ENCODE measurements at places on chromosomes 1 and 21.

GRCh38 chr1:112954017-112954650, 1.9 kb downstream of the SLC16A1 start:
- DNase-seq = no peak

DNA sequence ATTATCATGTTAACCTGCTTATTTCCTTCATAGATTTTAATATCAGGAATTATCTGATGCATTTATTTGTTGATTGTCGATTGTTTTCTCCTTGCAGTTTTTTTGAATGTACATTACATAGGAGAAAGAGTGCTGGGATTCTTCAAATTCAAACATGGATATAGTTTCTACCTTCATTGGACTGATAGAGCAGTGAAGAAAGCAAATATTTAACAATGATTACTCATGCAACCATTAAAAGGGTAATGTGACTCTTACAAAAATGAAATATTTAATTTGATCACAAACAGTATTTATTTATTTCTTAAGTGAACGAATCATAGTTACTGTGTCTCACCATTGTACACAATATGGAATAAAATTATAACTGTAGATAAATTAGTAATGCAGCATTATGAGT, 350.9 kb downstream of the BRINP3 start:
- no peak for DNase-seq

DNA sequence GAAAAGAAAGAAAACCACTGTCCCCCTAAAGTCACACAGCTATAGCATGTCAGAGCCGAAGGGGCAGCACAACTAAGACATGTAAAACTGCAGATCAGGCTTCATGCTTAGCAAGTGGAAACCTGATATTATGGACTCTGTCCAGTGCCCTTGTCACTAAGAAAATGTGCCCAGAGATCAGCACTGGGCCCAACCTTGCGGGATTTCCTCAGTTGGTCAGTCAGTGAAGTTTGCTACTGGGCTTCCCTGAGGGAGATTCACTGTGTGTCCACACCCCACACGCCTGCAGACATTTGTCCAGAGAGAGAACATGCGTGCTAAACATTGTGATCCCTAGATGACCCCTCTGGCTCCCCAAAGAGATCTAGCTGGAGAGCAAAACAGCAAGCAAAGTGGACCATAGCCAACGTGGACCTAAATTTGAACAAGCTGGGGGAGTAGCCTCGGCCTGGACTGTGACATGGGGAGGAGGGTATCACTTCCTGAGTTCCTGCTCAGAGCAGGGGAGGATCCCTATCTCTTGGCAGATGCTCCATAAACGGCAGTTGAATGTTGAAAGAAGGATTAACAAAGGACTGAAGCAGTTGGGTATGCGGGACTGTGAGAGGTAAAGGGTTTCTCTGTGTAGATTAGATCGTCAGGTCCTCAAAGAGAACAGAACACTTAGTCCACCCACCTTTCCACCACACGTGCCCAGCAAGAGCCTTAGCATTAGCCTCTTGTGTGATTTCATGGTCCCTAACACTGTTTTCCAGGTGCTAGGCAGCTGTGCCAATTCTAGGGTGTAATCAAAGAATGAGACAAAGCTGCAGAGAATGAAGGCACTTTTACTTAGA, 53.6 kb downstream of the GLUL start:
- no peak for DNase-seq

DNA sequence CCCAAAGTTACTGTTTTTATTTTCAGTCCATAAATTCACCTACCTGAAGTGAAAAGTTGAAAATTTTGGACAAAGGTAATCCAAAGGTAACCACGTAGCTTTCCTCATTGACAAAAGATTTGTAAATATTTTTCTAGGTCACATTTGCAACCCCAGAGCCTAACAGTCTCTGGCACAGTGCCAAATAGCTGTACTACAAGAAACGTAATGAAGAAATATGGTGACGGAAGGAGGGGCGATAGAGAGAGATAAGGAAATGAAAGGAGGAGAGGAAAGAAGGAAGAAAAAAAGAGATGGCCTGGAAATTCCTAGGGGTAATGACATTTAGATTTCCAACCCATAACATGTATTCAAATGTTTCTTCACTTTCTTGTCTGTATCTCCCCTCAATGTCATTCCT, 159.4 kb downstream of the BARHL2 start:
- DNase-seq = no peak

- no peak for DNase-seq
Observed at GRCh38 chr1:96524100-96524499, 197.5 kb upstream of the PTBP2 start.

- no peak for DNase-seq
Observed at GRCh38 chr21:27393726-27394125, 426.8 kb upstream of the ADAMTS5 start.

GRCh38 chr1:212597487-212597886, 11.1 kb upstream of the ATF3 start:
- peak; percentile 66 for DNase-seq

- no peak for DNase-seq
Observed at GRCh38 chr1:94284476-94284875, 47.1 kb upstream of the ARHGAP29 start.

- no peak for DNase-seq
Observed at GRCh38 chr1:65827346-65827745, 34.7 kb downstream of the PDE4B start.

GRCh38 chr21:25735646-25736597, 1.1 kb downstream of the GABPA start:
- peak; percentile 60 for DNase-seq

DNA sequence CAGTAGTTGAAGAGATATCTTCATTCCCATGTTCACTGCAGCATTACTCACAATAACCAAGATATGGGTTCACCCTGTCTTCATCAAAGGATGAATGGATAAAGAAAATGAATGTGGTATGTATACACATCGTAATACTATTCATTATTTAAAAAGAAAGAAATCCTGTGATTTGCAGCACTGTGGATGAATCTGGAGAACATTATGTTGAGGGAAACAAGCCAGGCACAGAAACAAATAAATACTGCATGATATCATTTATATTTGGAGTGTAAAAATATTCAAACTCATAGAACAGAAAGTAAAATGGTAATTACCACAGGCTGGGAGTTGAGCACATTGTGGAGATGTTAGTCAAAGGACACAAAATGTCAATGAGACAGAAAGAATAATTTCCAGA, 977.2 kb downstream of the AMY1C start:
- DNase-seq = no peak

- DNase-seq = no peak
Observed at GRCh38 chr1:88509379-88509778, 174.7 kb upstream of the PKN2 start.

DNA sequence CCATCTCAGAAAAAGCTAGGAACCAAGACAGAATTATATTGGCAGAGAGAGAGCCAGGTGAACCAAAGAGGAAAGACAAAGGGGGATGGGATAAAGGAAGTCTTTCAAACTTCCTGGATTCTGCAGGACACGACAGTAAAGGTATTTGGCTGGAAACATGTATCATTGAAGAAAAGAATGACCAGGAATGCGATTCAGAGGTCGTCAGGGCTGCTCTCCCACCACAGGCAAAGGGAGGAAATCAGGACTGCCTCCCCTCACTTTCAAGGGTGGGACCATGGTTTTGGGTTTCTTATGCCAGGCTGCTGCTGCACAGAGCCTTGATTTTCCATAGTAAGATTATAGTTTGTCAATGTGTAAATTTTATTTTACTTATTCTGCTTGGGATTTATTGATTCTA, 848.8 kb downstream of the BRINP3 start:
- no peak for DNase-seq

DNA sequence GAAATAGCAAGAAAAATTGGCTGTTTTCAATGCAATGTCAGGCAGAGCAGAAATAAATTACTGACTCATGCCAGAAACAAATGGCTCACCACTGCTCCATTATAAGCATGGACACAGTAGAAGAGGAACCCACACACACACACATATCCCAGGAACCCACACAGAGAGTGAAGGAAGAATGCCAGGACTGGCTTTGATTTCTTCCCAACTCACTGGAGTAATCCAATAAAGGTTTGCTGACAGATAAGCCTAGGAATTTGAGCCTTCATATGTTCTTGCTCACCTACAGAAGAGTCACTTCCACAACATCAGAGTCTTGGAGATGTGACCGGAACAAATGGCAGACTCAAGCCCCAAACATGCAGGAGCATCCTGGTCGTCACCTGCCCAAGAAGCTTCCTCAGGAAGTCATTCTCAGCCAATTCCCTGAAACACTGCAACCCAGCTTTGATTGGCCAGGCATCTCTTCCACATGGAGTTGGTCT, 2.2 kb downstream of the SH3BP5L start:
- DNase-seq = peak; percentile 87

DNA sequence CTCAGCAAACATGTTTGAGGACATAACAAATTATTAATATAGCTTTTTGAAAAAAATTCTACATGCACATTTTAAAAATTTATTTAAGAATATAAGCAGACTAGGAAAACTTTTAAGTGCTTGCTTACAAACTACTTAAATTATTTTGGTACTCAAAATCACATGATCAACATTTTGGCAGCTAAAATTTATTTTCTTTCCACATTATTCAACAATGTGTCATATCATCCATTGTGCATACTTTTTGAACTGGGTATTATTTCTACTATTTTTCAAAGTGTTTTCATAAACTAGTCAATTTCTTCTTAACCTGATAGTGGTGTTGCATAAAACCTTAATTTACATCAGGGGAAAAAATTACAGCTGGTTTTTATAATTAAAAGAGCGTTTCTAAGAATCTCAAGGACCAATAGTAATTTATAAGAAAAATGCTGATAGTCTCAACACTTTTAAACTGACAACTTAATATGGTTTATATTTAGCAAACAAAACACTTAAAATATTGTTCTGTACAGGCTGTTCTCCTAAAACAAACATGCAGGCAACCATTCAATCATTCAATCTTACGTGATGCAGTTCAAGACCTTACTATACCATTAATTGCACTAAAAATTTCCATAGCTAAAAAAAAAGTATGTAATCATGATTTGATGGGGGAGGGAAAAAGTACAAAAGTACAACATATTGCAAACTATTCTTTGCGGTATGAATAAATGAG, 105.0 kb downstream of the GPATCH2 start:
- no peak for DNase-seq

- DNase-seq = no peak
Observed at GRCh38 chr1:18805150-18805879, 54.1 kb downstream of the TAS1R2 start.

GRCh38 chr1:152866321-152866720, 6.5 kb downstream of the LCE7A start:
- no peak for DNase-seq

GRCh38 chr1:98019747-98020146, 98.9 kb upstream of the DPYD start:
- DNase-seq = no peak

DNA sequence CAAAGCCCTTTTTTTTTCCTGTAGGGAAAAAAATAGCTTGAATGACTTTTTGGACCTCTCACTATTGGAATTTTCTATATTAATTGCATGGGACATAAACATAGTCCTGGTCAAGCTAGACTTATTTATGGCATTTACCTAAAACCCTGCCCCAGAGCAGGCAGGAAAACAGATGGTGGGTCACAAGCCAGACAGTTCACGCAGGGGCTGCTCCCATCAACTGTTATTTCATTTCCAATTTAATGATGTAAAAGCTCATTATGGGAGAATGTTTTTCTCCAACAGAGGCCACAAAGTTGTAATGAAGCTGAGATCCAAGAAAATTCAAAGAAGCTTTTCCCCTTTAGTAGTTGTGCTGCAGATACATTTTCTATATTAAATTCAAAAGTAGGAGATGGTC, 99.2 kb downstream of the SGIP1 start:
- no peak for DNase-seq

DNA sequence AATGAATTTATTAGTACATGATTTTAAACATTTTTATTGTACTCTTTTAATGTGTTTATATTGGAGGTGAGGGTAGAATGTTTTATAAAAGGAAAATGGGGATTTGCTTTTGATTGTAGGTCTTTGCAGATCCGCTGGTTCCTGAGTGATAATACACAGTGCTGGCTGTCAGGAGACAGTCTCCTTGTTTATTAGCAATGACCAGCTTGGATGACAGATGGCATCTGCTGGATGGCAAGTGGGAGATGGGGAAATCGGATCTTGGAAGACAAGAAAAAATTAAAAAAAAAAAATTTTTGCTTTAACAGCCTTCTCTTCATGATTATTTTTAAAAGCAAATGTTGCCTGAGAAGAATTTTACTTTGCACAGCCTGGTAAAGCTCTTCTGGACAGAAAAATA, 4.4 kb upstream of the PHTF1 start:
- DNase-seq = no peak

DNA sequence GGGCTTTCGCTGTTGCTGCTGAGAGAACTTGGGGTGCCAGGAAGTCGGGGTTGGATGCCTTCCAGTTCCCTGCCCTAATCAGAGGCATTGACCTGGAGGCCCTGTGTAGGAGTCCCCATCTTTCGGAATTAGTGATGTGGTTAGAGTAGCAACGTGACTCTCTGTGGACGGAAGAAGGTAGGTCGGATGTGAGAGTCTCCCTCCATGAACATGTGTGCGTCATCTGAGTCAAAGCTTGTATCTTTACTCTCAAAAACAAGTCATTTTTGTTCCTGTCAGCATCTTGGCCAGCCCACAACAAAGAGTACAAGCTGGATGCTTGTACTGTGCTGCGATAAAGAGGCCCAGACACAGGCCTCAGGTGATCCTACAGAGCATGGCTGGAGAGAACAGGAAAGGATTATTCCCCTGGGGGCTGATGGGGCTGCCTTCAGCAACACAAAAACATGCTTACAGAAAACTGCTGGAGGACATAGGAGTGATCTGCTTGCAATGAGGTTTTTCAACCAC, 31.0 kb upstream of the IL10 start:
- DNase-seq = no peak

DNA sequence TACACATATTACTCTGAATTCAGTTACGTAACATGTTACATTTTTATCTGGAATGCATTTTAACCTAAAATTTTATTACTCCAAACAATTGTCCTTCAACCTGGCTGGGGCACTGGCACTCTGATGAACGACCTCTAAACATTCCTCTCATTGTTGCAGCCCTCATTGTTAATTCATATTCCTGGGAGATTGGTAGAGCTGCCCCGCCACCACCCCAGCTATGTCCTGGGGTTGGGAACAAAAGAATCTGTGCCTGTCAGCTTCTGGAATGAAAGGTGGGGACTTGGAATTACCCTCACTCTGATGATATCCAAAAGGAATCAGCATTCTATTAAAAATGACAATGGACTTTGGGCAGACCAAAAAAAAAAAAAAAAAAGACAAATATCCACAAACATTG, 38.0 kb upstream of the DESI2 start:
- DNase-seq = no peak

DNA sequence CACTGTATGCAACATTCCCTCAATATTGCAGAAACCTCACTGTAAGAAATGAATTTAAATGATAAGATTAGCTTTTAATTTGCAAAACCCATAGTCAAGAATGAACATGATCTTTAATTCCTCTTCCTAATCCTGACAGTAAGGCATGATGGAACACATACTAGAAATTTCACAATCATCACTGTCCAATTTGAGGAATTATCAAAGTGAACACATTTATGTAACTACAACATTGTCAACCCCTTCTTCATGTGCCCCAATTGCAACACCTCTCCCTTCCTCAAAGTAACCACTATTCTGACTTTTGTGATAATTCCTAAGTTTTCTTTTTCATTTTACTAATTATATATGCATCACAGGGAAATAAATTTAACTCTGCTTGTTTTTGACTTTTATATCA, 103.1 kb downstream of the LHX8 start:
- DNase-seq = no peak

Measured in RCC 7860 (cell line).